ENCODE measurements at places on chromosomes 11 and 22.

DNA sequence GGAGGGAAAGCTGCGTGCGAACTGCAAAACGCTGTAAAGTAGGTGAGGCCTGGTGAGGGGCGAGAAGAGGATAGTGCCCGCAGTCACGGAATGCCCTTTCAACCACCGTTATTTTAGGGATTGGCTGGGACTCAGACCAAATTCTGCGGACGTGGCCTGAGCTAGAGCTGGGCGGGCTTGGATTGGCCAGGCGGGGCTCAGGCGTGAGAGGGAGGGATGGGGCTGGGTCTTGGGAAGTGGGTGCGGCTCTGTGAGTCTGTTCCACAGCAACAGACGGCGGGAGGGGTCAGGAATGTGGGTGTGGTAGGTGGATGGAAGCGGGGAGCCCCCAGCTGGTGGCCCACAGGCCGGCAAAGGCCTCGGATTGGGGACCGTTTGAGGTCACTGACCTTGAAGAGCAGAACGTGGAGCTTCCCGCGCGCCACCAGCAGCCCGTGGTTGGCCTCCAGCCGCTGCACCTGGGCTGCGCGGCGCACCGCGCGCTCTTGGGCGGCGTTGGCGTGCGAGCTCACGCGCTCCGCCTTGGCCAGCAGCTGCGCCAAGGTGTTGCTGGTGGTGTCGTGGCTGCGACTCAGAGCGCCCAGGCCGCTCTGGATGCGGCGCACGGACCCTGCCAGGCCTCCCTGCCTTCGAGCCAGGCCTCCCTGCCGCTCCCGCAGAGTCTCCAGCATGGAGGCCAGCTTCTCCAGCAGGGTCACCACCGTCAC, 444 bp downstream of the CAVIN3 start:
- DNase-seq = no peak

GRCh38 chr11:71218789-71219499, 33.4 kb downstream of the SHANK2 start:
- DNase-seq = no peak

GRCh38 chr11:119618208-119618909, 110.6 kb downstream of the NECTIN1 start:
- DNase-seq = no peak

- no peak for DNase-seq
Measured at GRCh38 chr22:17198170-17199002, 20.8 kb downstream of the ADA2 start.

GRCh38 chr11:131910523-131911387, 540.3 kb downstream of the NTM start:
- no peak for DNase-seq

- DNase-seq = no peak
Measured at GRCh38 chr11:96464700-96465307, 75.0 kb downstream of the JRKL start.

DNA sequence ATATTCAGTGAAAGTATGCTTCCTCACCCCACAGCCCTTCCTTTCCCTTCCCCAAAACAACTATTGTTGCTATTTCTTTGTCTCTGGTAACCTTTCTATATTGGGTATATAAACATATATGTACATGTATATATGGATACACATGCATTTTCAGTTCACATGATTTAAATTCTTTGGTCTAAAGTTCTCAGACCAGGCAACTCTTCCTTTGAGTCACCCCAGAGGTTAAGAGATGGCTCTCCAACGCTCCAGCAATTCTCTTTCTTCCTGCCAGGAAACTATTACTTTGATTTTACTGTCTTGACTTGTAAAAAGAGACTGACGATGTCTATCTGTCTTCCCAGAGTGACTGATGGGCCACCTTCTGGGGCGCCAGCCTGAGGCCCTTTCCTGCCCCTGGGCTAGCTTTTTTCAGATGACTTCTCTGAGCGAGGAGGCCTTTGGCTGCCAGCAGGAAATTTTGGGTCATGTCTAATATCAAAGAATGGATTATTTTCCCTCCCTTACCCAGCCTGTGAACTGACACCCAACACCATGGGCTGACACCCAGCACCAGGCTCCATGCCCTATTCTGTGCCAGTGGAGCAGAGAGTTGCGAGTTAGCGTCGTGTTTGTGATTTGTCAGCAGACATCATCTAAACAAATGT, 14.4 kb upstream of the ST3GAL4 start:
- no peak for DNase-seq

DNA sequence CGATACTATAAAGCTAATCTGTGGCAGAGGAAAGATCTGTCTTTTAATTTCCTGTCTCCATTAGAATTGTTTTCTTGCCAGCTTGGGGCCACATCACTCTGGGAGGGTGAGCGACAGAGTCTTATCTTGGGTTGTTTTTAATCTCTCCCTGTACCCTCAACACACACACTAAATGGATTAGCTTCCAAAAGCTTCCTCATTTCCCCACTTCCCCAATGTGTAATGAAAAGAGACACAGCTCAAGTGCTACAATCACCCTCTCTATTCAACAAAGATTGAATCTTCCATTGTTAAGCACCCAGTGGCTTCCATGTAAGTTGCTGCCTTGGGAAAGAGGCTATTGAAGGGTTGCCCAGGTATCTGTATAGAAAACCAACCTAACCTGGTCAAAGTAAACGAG, 6.1 kb upstream of the ASCL3 start:
- DNase-seq = no peak

GRCh38 chr11:57622263-57622662, 24.8 kb downstream of the SERPING1 start:
- no peak for DNase-seq

GRCh38 chr22:32205974-32206773, 1.3 kb upstream of the RFPL2 start:
- DNase-seq = no peak

DNA sequence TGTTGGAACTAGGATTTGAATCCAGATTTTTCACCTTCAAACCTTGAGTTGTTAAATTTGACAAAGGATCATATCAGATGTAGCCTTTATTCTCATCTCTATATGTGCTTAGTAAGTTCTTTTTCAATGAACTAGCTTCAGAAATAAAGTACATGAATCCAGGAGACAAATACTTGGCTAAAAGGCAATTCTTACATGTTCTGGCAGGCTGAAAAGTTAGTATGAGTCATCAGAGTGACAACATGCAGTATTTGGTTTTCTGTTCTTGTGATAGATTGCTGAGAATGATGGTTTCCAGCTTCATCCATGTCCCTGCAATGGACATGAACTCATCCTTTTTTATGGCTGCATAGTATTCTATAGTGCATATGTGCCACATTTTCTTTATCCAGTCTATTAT, 40.4 kb downstream of the BBOX1 start:
- DNase-seq = no peak

DNA sequence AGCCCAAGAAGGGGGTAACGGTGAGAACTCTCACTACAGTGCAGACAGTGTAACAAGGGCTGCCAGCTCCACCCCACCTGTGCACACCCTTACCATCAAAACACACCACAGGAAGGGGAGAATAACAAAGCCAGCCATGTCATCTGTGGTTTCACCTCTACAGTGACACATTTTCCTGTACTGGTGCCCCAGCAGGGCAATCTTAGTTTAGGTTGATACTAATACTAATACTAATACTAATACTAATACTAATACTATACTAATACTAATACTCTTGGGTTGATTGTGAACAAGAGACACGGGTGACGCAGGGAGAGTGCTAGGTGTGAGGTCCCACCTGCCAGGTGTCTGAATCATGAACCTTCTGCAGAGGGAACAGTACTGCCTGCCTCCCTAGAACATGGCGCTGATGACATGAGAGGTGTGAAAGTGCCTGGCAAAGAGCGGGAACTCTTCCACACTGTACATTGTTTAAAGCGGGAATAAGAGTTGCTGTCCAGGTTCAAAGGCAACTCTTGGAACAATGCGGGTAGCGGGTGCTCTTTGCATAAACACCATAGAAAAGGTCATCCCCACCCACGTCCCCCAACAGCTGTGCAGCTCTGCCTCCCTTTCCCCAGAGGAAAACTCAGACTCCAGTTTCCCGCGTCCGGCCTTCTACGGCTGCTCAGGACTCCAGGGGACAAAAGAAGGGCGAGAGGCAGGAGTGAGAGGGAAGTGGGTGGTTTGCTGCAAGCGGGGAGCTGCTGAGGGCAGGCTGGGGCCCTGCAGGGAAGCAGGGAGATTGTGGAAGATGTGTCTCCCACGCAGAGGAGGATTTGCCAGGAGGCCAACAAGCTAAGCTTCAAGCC, 25.0 kb upstream of the TMPRSS4 start:
- DNase-seq = peak; percentile 57

- DNase-seq = no peak
Measured at GRCh38 chr11:64297699-64298358, 2.3 kb upstream of the CATSPERZ start.

DNA sequence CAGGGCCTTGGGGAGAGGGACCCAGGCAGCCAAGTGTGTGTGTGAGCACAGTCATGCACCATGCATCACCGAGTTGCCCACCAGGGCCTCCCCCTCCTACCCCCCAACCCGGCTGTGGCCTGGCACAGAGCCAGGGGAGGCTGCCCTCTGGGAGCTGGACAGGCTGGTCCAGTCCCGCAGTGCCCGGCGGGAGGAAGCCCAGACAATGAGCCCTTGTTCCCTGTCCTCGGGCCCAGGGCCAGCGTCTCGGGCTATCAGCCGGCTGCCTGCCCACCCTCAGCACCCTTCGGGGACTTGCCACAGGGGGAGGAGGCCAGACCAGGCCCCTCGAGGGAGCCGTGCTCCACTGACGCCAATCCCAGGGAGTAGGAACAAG, 4.5 kb downstream of the LRRC75B start:
- no peak for DNase-seq

DNA sequence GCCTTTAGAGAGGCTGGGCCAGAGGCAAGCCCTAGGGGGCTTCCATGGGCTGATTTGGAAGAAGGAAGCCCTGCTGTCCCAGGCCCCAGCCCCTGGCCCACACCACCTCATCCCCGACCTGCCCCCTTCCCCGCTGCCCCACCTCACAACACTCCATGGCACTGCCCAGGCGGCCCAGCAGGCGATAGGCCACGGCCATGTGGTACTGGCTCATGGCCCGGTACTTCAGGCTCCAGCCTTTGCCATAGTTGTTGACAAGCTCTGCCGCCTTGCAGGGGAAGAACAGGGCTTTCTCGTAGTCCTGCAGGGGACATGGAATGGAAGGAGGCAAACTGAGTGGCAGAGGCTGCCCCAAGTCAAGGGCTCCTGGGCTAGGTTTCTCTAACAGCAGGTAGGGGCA, 6.4 kb downstream of the RAPSN start:
- no peak for DNase-seq

- DNase-seq = no peak
Measured at GRCh38 chr11:40104941-40105550, 1354.4 kb downstream of the LRRC4C start.

GRCh38 chr11:121012091-121012490, 11.8 kb upstream of the TBCEL start:
- no peak for DNase-seq

GRCh38 chr11:45341372-45341771, 55.2 kb upstream of the SYT13 start:
- DNase-seq = no peak

DNA sequence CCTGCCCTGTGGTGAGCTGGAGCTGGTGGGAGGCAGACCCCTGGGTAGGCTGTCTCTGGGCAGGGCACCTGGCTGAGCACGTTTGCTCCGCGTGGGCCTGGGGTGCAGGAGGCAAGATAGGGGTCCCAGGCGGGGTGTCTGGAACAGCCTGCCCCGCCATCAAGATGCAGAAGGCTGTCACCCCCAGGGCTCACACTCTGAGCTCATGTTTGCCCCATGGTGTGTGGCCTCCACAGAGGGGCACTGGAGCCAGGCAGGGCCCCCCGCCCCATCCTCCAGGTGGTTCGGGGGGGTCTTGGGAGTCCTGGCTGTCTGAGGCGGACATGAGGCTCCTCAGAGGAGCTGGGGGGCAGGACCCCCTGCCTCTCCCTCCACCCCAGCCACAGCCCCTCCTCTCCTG, 28.9 kb upstream of the CARS1 start:
- DNase-seq = no peak

DNA sequence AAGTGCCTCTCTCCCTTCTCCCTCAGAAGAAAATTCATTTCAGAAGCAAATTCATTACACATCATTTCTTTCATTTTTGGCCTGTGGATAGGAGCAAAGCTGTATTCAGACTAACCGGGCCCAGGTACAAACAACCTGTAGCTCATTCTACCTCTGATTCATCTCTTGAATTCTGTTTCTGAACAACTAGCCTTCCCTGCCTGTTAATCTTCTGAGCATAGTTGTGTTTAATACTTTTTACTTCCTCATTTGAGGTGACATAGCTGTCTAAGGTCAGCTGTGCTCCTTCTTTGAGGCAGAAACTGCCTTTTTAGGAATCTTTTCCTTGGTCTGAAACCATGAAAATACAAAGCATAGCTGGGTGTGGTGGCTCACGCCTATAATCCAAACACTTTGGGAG, 12.6 kb upstream of the IL18BP start:
- DNase-seq = no peak

GRCh38 chr11:84720706-84721402, 906.3 kb downstream of the DLG2 start:
- DNase-seq = no peak
